ENCODE measurements at places on chromosomes 11 and 22.

- no peak for DNase-seq
Observed at GRCh38 chr11:45919806-45920530, 2.3 kb upstream of the PEX16 start.

DNA sequence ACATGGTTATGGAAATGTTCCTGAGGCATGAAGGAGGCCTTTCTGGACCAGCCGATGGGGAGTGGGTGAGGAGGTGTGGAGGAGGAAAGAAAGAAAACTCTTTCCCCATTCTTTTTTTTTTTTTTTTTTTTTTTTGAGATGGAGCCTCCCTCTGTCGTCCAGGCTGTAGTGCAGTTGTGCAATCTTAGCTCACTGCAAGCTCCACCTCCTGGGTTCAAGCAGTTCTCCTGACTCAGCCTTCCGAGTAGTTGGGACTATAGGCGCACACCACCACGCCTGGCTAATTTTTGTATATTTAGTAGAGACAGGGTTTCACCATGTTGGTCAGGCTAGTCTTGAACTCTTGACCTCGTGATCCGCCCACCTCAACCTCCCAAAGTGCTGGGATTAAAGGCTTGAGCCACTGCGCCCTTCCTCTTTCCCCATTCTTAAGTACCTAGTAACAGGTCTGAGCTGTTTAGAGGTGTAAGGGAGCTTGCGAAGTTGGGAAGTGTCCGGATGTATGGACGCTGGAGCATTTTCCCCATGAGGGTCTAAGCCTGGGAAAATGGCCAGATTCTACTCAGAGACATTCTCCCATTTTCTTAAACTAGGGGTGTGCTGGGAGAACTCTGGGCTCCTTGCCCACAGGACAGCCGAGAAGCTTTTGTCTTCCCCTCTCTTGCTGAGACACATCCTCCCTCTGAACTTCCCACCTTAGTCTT is 135.8 kb downstream of the TEAD1 start:
- peak; percentile 80 for DNase-seq

- no peak for DNase-seq
Observed at GRCh38 chr22:27041745-27042310, 384.4 kb downstream of the MIAT start.

DNA sequence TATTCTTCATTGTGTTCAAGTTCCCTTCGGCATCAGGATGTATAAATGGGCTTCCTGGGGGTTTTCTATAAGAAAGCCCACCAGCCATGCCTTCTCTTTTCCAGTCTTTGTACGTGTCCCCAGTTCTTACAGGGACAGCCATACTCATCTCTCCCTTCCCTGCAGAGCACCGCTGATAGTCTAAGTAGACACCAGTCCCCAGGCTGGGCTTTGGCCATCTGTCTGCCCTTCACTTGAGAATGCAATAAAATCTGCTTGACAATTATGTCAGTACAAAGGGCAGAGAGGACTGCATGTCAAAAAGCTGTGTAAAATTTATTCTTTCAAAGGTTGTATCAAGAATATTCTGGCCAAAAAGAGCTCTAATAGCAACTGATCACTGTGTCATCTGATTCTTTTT is 27.3 kb downstream of the NTM start:
- no peak for DNase-seq

- DNase-seq, result no peak
Observed at GRCh38 chr11:102407901-102408300, 44.7 kb downstream of the TMEM123 start.

DNA sequence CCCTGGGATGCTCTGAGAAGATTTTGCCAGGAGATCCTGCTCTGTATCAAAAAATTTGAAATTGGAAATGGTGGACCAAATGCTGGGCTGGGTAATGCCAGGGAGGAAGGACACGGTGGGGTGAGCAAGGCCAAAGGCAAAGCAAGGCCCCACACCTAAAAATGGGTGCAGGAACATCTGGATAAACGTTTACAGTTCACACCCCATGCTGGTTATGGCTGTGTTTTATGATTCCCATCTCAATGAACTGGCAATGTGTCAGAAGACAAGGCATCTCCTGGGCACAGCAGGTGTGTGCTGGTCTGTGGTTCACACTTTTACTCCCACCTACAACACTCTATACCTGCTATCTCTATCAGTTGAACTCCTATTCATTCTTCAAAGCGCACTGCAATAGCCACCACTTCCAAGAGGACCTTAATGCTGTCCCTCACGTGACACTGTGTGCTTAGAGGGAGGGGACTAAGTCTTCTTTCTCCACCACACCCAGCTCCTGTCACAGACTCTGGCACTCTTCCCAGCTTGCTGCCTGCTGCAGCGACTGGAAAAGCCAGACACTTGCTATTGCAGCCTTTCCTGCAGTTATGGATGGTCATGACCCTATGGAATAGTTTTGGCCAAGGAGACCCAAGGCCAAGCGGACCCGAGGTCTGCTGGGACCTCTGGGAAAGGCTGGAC is 277.5 kb downstream of the CTTN start:
- DNase-seq, result no peak

DNA sequence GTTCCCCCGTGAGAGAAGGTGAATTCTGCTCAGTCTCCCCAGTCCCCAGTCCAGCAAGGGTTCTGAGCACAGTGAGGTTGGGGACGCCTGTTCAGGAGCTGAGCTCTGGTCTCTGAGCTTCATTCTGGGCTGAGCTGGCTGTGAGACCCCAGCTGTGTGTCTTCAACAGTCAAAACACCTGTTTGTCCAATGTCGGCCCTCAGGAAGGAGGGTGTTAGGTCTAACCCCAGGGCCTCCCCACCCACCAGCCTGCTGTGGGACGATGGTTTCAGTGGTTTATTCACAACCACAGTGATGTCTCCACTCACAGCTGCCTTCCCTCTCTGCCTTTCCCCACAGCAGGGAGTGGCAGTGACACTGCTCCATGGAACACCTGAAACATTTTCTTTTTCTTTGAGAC is 1282.9 kb downstream of the TBC1D22A start:
- no peak for DNase-seq

GRCh38 chr22:21101877-21102638 is 56.3 kb downstream of the LRRC74B start:
- no peak for DNase-seq

GRCh38 chr11:78391424-78391823 is 26.2 kb downstream of the GAB2 start:
- DNase-seq, result no peak

- no peak for DNase-seq
Observed at GRCh38 chr22:47445716-47446290, 683.4 kb downstream of the TBC1D22A start.

GRCh38 chr22:17717708-17718107 is 56.6 kb downstream of the BID start:
- DNase-seq, result no peak

DNA sequence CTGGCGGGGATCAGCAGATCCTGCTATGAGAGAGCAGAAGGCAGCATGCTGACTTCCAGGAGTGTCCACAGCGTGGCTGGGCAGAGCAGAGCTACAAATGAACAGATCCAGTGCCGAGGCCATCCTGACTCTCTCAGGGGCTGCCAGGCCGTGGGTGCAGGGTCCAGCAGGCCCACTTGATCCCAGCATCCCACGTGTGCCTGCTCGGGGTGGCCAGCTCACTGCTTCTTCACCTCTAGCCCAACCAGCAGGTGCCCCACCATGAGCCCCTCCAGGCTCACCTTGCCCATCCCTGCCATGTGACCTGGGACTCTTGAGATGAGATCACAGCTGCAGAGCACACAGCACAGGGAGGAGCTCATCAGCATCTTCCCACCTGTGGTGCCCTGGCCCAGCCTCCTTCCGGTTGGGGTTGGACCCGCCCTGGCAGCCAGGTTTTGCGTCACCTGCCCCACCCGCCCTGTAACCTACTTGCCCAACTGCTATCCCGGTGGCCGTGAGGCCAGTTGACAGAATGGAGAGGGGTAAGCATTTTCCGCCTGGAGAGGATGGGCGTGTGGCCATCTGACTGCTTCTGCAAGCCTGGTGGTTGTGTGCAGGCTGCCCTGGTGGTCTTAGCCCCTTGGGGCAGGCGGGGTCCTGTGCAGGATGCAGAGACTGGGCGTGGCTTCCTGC is 11.0 kb downstream of the TANGO2 start:
- no peak for DNase-seq

Data from brain microvascular endothelial cell (primary cell).